ENCODE measurements at places on chromosomes 16 and 17.

GRCh38 chr16:27195941-27196595, 7.3 kb upstream of the KDM8 start:
- no peak for DNase-seq

DNA sequence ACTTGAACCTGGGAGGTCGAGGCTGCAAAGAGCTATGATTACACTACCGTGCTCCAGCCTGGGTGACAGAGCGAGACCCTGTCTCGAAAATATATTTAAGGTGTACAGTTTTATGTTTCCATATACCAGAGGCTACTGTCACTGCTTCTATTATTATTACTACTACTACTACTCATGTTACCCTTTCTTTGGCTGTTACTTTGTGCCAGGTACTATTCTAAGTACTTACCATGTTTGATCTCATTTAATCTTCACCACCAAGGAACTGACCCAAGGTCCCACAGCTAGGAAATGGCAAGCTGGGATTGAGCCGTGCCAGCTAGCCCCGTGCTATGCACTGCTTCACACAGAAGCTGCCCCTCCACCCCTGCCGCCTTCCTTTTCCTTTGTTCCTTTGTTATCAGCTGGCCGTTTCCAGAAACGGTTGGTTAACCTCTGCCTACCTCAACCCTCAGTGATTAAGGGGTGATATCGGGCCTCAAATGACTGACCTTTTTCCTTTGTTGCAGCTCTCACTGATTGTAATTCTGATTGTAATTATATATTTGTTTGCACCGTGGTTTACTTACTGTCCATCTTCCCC, 78.4 kb downstream of the ABCC1 start:
- DNase-seq, result no peak

DNA sequence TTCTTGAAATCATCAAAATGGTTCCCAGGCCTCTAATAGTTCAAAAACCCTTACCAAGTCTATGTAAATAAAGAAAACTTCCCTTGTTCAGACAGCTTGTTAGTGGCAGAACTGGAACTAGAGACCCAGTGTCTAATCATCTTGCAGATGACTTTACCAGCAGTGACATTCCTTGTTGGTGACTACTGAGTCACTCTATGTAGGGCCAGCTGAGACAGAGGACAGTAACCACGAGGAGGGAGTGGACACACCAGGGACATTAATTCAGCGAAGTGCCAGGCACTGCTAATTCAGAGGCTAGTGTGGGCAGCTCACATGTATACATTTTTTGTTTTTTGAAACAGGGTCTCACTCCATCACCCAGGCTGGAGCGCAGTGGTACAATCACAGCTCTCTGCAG, 6.1 kb upstream of the HEATR3 start:
- no peak for DNase-seq

- no peak for DNase-seq
Observed at GRCh38 chr16:72073560-72074230, 10.7 kb downstream of the HPR start.

GRCh38 chr17:21453144-21453898, 77.2 kb downstream of the KCNJ12 start:
- DNase-seq, result no peak

- no peak for DNase-seq
Observed at GRCh38 chr17:4516735-4517134, 18.1 kb downstream of the SPNS2 start.

DNA sequence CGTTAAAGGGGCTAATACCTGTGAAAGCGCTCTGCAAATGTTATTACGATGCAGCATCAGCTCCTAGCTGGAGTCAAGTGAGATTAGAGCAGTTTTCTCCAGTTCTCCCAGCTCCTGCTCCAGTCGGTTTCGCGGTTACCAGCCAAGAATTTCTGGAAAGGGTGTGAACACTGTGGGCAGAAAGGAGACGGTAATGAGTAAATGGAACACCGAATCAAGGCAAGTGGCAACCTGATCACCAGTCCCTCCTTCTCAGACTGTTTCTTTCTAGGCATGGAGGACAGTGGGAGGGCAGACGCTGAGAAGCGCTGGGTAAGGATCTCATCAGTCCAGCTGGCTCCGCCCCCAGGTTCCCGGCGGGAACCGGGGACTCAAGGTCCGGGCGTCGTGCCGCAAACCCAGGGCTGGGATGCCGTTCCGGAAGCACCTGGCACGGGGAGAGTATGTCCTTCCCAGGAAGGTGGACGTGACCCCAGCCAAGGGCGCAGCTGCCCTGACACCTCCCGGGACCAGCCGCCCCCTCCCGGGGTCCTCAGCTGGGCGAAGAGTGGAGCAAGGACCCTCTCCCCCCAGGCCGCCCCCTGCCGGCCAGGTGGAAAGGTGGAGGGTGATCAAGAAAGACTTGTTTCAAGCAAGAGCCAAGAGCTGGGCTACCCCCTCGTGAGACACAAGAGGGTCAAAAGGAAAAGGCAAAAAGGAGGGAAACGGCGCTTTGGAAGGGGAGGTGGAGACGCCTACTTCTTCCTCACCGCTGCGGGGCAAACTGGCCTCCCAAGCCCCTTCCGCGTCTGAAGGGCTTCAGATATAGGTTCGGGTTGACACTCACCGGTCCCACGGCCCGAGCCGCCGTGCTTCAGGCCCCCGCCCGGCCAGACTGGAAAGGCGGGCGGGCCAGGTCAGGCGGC, 481 bp downstream of the MYO19 start:
- DNase-seq, result peak; percentile 59

DNA sequence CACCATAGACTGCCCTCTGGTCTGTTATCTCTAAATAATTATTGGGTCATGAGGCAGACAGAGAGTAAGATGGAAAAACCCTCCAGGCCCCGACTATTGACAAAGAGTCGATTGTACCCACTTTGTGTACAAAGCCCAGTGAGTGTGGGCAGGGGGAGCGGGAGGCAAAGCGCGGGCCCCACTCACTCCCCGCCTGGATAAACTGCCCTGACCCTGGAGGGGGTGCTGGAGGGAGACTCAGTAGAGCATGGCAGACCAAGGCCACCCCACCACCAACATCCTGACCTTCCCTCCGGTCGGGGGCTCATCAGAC, 11.2 kb upstream of the CPSF4L start:
- no peak for DNase-seq

- no peak for DNase-seq
Observed at GRCh38 chr16:9235867-9236266, 144.4 kb downstream of the HAPSTR1 start.

GRCh38 chr17:82782657-82783207, 30.9 kb downstream of the TBCD start:
- no peak for DNase-seq

GRCh38 chr16:5006348-5007193, 27.2 kb downstream of the NAGPA start:
- DNase-seq, result no peak

- DNase-seq, result no peak
Observed at GRCh38 chr16:48448841-48449481, 63.7 kb upstream of the SIAH1 start.

DNA sequence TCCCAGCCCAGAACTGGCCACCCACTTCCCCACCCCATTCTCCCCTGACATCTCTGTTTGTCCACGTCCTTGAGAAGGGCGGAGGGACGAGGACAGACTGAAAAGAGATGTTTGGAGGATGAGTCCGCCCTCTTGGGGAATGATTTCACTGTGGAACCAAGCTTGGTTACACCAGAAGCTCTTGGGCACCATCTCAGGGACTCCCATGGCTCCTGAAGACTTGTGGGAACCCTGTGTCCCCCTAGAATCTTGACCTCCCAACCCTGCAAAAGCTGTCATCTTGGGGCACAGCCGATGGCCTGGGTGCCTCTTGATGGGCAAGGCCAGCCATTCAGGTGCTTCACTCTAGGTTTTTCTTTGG, 25.9 kb upstream of the LITAF start:
- DNase-seq, result no peak

GRCh38 chr17:75270966-75271232, at the start of gene MIF4GD:
Gene MIF4GD, minus strand, starts transcription at chr17:75271231. Its CDS starts 1,036 bp downstream, at chr17:75270195.
- DNase-seq, result no peak

DNA sequence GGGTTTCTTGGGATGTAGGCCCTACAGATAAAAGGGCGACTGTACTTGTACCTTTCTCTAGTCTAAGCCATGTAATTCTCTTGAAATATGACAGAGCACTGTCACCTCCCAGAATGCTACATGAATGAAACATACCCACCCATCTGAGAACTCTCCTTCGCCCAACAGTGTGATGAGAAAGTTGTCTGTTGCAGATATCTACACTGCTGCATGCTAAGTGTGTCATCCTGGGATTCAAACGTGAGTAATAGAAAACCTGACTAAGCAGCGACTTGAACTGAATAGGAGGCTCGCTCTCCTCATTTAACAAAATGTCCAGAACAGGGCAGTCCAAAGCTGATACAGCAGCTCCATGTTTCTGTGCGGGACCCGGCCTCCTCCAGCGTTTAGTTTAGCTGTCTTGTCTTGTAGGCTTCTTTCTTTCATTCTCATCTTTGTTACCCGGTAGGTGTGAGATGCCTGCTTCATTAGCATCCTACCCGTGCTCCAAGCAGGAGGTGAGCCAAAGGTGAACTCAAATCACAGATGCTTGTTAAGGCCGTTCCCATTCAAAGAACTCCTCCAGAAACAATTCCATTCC, 211.9 kb downstream of the PRKCA start:
- DNase-seq, result peak; percentile 21

- no peak for DNase-seq
Observed at GRCh38 chr17:6092182-6092902, 22.2 kb downstream of the WSCD1 start.

DNA sequence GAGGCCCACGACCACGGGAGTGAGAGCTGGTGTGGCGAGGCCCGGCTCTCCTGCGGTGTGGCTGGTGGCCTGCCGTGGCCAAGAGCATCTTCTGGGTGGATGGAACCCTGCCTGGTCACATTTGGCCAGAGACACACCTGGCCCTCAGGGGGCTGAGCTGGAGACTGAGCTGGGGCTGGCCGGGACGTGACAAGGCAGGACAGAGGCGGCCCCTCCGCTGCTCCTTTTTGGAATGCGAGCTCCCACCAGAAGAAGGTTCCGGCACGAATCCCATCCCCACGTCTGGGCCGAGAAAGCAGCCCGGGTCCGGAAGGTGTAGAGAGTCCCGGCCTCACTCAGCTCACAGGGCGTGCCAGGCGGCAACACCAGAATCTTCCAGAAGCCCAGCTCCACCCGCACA, 26.0 kb upstream of the CHMP6 start:
- no peak for DNase-seq

DNA sequence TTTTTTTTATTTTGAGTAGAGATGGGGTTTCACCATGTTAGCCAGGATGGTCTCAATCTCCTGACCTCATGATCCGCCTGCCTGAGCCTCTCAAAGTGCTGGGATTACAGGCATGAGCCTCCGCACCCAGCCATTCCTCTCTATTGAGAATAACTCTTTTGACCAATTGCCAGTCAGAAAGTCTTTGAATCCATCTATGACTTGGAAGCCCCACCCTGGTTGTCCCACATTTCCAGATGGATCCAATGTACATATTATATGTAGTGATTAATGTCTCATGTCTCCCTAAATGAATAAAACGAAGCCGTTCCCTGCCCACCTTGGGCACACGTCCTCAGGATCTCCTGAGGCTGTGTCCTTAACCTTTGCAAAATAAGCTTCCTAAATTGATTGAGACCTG, 228.3 kb upstream of the NLRP1 start:
- no peak for DNase-seq

GRCh38 chr17:66044083-66044482, 147.8 kb downstream of the CEP112 start:
- no peak for DNase-seq

DNA sequence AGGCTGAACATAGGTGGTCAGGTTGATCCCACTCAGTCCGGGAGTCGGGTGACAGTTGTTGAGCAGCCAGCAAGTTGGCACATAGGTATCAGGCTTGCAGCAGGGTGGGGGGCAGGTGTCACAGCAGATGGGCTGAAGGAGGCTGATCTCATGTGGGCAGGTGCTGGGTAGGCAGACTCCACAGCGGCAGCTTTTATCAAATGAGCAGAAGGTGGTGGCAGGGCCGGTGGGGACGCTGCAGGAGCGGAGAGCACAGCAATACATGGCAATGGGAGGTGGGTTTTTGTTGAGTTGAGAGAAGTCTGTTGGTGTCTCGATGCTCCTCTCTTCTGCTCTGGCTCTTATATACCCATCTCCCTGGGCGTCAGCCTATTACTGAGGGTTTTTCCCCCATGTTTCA, at the start of gene KRTAP3-1:
TSS of gene KRTAP3-1 (minus strand) at position 318 of the 400 bp plus-strand sequence. CDS start at position 264, 54 bp downstream.
- DNase-seq, result no peak

Data from stimulated activated CD4-positive, alpha-beta T cell treated with anti-CD3 and anti-CD28 coated beads, TNF-alpha, amount 100 ng/mL, for 24 hours (primary cell).